ENCODE measurements at places on chromosomes 6 and 20.

- no peak for DNase-seq
Observed at GRCh38 chr6:117168296-117169063, 96.9 kb upstream of the VGLL2 start.

DNA sequence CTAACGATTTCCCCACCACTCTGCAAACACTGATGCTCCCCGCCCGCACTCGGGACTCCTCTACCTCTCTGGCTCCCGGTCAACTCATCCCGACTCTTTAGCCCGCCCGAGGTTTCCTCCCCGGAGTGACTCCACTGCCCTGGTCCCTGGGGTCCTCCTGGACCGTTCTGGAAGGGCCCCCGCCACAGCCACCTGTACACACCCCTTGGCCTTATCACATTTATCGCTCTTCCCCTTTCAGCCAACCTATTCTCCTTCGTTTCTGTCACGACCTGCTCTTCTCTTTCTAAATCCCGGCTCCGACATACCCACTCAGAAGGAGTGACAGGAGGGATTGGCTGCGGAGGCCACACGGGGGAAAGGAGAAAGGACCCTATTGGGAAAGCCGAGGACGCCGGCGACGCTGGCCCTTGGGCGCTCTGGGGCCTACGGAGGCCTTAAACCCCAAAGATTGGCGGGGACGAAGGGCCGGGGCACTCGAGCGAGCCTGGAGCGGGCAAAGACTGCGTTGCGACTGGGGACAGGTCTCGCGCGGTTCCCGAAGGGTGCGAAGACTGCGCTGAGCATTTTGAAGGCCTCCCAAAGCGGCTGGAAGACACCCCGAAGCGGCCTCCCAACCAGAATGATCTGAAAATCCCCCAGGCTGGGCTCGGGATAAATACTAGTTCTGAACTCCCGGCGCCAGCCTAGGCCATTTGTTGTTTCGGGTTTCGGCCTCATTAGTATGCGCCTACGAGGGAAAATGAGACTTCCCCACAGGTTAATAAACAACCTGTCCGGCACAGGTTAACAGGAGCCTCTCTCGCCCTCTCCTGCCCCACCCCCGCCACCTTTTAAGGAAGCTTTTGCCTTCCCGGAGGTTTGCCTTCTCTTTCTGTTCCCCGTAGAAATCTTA lies 9.2 kb downstream of the SIM1 start:
- no peak for DNase-seq

DNA sequence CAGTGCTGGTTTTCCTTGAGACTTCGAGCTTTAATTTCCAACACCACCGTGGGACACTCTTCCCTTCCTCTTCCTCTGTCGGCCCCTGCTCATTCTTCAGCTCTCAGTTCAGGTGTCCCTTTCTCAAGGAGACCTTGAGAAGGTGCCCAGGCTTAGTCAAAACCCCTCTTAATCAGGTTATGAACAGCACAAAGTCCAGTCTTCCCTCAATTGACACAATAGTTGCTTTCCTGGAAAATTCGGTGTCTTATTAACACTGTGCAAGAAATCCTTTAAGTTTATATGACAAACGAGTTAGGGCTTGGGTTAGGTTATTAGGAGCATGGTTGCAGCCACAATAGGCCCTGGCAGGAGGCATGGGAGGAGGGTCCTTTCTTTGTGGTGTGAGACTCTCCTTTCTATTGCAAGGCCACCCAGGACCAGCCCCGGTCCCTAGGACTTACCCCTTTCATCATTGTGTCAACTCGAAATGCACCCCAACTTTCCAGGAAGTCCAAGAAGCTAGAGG lies 1.5 kb upstream of the NSFL1C start:
- no peak for DNase-seq

GRCh38 chr6:62192593-62192992 lies 93.4 kb downstream of the KHDRBS2 start:
- DNase-seq: no peak

DNA sequence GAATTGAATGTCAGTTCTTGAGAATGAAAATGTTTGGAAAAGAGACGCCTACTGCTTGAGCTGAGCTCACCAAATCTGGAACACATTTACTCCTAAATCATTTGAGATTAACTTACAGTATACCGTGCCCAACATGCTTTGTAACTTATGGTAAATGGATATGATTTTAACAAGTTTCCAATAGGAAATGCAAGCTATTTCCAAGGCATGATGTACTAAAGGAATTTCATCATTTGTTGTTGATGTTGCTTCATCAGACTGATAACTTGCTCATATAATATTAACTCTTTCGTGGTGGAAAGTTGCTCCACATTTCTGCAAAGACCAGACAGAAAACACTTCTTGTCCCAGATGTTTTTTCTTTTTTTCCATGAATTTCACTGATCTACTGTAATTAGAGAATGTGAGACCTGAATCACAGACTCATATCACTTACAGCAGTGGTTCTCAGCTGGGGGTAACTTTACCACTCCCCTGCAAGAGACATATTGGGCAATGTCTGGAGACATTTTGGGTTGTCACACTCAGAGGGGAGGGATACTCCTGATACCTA lies 116.6 kb upstream of the TRAF3IP2 start:
- no peak for DNase-seq

GRCh38 chr6:158481690-158482473 lies 78.0 kb upstream of the TMEM181 start:
- no peak for DNase-seq

- no peak for DNase-seq
Observed at GRCh38 chr6:113110211-113110610, 746.9 kb upstream of the MARCKS start.

DNA sequence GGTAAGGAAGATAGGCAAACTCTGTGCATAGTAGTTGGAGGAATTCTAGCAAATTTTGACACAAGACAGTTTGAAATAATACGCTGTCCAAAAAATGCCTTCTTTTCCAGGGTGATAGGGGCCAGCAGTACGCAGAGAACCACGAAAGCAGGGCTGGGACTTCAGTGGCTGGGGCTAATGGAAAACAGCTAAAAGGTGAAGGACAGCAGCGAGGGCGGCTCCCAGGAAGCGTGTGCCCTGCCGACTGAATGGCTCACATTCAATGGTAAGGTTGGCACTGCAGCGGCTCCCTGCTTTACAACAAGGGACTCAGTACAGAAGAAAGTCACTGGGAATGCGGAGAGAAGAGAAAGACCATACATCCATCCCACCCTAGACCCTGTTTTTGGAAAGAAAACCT lies 131.1 kb downstream of the MYLK4 start:
- no peak for DNase-seq

DNA sequence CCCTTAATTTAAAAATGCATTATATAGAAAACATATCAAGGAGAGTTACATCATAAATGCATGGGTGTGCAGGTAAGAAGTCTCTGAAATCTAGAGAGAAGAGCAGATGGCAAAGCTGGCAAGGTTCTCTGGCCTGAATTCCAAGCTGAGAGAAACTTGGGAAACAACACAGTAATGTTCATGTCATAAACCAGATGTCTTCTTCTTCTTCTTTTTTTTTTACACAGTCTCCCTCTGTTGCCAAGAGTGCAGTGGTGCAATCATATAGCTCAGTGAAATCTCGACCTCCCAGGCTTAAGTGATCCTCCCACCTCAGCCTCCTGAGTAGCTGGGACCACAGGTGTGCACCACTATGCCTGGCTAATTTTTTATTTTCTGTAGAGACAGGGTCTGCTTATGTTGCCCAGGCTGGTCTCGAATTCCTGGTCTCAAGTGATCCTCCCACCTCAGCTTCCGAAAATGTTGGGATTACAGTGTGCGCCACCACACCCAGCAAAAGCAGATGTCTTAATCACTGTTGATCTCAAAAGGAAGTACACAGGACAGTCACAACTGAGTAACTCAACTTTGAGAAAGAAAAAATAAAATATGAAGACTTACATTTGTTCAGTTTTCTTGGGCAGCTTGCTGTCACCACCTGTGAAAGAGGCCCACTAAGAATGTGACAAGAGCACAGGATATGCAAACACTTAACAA lies 77.3 kb downstream of the DNAAF9 start:
- no peak for DNase-seq

- DNase-seq: no peak
Observed at GRCh38 chr6:34170346-34170745, 24.5 kb upstream of the GRM4 start.

GRCh38 chr6:26156850-26157250 lies 69.6 kb downstream of the HFE start:
- DNase-seq: peak; percentile 59

GRCh38 chr20:57422254-57422653 lies 31.1 kb downstream of the RBM38 start:
- no peak for DNase-seq

GRCh38 chr6:137261761-137262160 lies 42.6 kb upstream of the IFNGR1 start:
- no peak for DNase-seq

- DNase-seq: no peak
Observed at GRCh38 chr6:14924126-14925024, 321.5 kb upstream of the JARID2 start.

DNA sequence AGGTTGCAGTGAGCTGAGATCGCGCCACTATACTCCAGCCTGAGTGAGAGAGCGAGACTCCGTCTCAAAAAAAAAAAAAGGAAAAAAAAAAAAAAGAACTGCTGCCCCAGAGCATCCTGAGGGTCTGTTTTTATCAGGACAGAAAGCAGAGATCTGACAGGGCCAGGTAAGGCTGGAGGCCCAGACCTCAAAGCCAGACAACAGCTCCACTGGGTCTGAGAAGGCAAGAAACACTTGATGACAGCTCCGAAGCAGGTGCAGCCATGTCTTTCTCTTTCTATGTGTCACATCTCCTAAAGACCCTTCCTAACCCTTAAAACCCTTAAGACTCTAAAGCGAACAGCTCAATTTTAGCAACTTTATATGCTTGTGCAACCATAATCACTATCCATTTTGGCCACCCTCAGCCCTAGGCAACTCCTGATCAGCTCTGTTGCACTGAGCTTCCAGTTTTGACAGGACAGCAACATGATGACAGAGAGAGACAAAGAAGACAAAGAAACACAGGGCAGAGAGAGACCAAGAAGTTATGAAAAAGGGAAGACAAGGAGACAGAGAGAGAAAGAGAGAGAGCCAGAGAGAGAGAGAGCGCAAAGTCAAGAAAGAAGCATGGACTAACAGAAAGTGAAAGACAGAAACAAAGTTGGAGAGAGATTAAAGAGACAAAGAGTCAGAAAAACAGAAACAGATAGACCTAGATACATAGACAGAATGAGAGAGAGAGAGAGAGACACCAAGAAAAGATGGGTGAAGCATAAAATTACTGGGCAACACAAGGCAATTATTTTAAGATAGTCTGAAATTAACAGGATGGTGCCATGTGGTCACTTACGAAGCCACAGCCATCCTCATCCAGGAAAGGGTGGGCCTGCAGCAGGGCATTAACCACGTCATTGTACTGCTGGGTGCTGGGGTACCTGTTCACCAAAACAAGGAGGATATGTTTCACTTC lies 39.2 kb downstream of the SAMD3 start:
- no peak for DNase-seq

DNA sequence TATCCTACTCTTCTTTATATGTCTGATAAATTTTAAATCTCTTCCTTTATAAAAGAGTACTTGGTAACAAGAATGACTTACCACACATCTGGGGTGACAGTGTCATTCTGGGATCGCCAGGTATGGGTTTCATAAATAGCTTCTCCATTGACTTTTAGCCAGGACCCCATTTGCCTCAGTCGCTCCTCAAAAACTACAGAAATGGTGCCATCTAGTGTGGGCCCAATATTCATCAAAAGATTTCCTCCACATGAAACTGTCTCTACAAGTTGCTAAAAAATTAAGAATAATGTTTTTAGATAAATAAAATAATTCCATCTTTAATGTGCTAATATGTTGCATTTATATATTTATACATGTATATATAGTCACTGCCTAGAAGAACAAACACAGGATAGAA lies 9.7 kb downstream of the FUCA2 start:
- no peak for DNase-seq

- no peak for DNase-seq
Observed at GRCh38 chr6:66429210-66429609, 722.2 kb upstream of the EYS start.

DNA sequence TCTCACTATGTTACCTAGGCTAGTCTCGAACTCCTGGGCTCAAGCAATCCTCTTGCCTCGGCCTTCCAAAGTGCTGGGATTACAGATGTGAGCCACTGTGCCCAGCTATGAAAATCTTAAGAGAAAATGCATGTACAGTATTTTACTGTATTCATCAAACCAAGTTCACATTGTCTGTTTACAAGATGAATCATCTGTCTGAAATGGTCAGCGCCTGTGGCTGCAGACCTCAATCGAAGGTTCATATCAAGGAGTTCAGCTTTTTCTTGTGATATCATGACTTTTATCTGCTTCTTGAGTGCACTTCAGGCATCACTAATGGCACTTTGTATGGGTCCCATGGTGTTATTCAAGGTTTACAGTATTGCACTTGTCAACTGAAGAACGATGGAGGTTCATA lies 155.1 kb downstream of the SLC16A10 start:
- no peak for DNase-seq

GRCh38 chr20:40410028-40410427 lies 279.0 kb downstream of the MAFB start:
- DNase-seq: no peak

DNA sequence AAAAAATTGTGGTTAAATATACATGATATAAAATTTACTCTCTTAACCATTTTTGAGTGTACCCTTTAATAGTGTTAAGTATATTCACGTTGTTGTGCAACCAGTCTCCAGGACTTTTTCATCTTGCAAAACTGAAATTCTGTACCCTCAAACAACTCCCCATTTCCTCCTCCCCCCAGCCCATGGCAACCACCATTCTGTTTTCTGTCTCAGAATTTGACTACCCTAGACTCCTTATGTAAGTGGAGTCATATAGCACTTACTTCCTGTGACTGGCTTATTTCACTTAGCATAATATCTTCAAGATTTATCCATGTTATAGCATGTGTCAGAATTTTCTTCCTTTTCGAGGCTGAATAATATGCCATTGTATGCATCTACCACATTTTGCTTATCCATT lies 5.1 kb downstream of the VPS16 start:
- DNase-seq: no peak

GRCh38 chr20:13839421-13840092 lies 54.7 kb downstream of the NDUFAF5 start:
- no peak for DNase-seq

DNA sequence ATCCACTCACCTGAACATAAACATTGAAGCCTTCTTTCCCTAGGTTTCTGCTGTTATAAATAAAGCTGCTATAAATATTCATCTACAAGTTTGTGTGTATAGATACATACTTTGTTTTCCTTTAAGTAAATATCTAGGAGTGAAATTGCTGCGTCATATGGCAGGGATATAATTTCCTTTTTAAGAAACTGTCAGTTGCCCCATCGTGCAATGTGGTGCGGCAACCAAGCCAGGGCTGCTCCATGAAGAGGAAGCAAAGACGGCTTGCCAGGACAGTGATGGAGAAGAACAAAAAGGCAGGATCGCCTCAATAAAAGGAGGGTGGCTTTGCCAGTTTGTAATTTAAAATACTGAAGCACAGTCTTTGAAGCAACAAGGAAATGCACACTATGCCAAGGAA lies 36.6 kb downstream of the CITED2 start:
- DNase-seq: no peak

DNA sequence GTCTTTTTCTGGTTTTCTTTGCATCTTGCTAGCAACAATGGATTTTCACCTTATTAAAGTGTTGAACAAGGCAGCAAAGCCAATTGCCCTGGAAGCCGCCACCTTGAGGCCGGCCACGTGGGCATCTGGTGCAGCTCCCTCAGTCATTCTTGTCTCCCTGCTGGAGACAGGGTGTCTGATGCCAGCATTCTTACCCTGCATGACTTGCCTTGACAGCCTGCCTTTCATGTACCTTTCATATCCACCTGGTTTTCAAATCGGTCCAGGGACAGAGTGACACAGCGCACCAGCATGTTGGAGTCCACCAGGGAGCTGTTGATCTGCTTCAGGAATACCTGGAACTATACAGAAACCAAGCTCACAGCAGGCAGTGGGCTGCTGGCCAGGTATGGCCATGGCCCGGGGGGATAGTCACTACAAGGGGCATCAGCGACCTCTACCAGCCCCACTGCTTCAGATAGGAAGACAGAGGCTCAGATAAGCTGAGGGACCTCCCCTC lies 49.8 kb downstream of the MYH7B start:
- DNase-seq: no peak
